ENCODE measurements at places on chromosomes 4 and X.

DNA sequence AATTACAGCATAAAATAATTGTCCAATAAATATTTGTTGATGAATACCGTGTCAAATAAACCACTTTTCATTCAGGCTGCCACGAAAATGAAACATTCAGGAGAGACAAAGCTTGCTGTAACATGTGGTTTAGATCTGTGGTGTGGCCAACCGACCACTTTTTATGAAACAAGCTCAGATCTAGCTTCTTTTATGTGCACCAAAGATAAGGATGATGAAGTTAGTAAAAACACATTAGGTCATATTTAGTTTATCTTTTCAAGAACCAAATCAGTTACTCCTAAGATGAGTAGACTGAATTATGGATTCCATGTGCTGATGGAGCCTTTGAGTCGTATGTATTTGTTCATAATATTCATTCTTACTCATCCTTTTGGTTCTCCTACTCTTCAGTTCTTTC lies 35.8 kb downstream of the STOX2 start:
- no peak for DNase-seq

GRCh38 chrX:110403441-110404238 lies 45.0 kb downstream of the RTL9 start:
- DNase-seq, result no peak

DNA sequence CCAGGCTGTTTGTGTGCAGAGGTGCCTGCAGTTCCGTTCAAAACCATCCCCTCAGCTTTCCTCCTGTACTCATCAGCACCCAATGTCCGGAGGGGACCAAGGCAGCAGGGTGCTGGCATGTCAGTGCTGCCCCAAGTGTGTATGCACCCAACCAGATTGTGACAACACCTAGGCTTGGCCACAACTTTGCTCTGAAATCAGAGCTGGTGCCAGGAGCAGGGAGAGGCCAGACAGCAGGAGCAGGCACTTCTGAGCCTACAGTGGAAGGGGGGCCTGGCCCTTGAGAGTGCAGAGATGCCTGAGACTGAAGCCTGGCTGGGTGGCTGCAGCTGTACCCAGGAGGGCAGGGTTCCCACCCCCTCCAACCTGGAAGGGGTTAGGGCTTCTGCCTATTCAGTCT lies 56.5 kb upstream of the RASGEF1B start:
- no peak for DNase-seq

DNA sequence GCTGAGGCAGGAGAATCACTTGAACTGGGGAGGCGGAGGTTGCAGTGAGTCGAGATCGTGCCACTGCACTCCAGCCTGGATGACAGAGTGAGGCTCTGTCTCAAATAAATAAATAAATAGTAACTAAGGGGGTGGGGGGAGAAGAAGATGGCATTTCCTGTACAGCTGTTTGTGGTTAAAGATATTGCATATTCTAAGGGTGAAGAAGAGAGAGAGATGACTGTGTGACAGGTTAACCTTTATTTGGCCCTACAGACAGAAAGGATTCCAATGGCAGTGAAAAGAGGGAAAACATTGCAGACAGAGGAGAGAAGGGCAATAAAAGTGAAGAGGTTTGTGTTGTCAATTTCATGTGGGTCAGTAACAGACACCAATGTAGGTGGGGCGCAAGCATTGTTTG lies 9.4 kb downstream of the TASL start:
- DNase-seq, result no peak

GRCh38 chrX:2928583-2929434 lies at the start of gene ARSD:
TSS of gene ARSD (minus strand) at chrX:2929339. CDS start at chrX:2929275, 64 bp downstream.
- peak; percentile 56 for DNase-seq

DNA sequence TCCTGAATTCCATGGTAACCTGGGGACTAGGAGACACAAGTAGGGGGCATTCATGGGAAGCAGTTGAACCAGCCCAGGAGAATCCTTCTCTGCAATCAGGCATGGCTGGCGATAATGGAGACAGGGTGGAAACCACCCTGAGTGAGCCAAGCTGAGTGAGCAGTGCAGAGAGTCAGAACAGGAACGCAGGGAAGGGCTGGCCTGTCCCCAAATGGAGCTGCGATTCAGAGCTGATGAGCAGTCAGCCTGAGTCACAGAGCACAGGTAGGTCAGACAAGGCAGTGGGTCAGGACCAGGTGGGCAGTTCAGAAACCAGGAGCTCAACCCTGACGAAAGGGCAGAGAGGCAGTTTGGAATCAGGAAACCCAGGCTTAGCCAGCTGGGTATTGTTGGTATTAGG lies 129.0 kb downstream of the BTC start:
- DNase-seq, result no peak

- no peak for DNase-seq
Measured at GRCh38 chr4:81963763-81964020, 410.1 kb downstream of the HNRNPD start.

GRCh38 chr4:169959254-169959653 lies 66.9 kb downstream of the MFAP3L start:
- DNase-seq, result no peak

- DNase-seq, result no peak
Measured at GRCh38 chr4:11471046-11471441, 42.4 kb upstream of the HS3ST1 start.

DNA sequence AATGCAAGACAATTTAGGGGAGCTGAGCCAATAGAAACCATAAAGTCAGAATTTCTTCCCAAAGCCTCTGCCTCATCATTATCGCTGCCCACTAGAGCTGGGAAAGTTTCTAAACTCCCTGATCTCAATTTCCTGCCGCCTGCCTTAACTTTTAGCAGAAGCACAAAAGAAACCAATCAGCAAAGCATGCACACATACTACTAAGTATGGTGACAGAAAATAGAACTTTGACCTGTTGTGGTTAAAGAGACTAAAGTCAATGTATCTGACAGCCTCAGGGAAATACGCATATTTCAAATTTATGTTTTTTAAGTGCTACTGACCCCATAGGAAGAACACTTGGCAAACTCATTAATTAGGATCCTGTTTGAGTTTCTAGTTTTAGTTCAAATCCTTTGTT lies 10.1 kb downstream of the STK26 start:
- no peak for DNase-seq

GRCh38 chr4:158121161-158121579 lies 51.7 kb downstream of the GASK1B start:
- no peak for DNase-seq
